ENCODE measurements at places on chromosomes 16 and 17.

DNA sequence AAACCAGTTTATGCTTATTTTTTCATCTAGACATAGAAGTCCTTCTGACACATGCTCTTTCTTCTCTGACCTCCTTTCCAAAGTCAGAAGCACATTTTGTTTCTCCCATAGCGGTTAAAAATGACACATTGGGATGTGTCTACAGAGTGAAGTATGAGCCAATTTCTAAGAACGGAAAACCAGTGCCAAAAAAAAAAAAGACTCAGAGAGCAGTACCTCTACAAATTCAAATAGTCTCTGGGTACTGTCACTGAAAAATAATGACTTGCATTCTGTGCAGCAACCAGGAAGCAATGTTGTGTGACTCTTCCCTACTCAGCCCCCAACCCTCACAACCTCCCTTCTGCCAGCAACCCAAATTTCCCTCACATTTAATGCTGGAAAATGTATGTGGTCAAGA lies 145.5 kb upstream of the PMFBP1 start:
- no peak for DNase-seq

DNA sequence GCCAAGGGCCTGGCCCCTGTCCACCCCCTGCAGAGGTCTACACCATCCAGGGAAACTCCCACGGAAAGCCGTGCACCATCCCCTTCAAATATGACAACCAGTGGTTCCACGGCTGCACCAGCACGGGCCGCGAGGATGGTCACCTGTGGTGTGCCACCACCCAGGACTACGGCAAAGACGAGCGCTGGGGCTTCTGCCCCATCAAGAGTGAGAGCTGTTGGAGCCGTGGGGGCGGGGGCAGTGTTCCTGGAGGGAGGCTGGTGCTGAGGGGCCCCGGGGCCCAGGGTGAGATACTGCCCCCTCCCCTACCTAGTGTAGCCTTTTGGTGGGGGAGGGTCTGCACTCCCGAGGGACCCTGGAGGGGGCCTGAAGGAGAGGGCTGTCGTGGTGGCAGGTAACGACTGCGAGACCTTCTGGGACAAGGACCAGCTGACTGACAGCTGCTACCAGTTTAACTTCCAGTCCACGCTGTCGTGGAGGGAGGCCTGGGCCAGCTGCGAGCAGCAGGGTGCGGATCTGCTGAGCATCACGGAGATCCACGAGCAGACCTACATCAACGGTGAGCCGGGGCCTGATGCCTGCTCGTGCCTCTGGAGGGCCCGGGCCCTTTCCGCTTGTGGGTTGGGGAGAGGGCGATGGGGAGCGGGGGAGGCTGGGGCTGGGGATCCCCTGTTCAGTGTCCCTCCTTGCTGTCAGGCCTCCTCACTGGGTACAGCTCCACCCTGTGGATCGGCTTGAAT lies 38.8 kb downstream of the MRC2 start:
- no peak for DNase-seq

- DNase-seq, result no peak
Measured at GRCh38 chr16:68781784-68782183, 44.7 kb downstream of the CDH1 start.

DNA sequence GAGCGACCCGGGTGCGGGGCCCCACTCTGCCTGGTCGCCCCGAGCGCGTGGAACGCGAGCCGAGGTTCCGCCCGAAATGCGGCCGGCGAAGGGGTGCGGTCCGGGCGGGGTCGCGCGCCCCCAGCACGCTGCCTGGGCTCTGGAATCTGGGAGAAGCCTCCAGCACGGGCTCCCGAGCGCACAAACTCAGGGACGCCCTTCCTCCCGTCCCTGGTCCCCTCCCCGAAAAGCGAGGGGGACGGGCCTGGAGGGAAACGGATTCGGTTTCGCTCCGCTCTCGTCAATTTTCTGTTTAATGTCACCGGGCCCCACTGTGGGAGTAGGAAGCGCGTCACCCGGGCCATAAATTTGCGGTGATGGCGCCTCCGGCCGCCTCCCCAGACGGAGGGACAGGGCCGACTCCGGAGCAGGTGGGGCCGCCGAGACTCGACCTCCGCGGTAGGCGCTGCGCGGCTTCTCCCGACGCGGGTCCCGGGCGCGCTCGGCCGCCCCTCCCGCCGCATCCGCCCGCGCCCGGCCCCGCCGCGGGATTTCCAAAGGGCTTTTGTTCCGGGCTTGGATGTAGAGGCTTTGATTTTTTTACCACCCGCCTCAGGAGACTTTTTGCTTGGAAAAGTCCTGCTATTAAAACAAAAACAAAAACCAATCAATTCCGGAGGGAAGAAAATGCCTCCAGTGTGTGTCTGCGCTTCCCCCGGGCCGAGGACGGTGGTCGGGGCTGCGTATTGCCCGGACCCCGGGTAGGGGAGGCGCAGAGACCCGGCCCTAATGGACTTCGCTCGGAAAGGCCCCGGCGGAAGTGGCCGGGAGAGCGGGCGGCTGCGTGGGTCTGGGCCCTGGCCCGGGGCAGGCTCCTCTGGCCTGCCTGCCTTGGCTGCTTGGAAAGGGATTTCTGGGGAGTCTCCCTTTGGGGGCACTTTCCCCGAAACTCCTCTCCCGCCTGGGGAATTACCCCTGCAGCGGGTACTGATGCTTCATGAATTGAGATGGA lies 7.9 kb upstream of the BAHCC1 start:
- DNase-seq, result no peak
